ENCODE measurements at places on chromosomes 12 and 14.

GRCh38 chr12:41277100-41277945 is 89.2 kb downstream of the PDZRN4 start:
- no peak for DNase-seq

DNA sequence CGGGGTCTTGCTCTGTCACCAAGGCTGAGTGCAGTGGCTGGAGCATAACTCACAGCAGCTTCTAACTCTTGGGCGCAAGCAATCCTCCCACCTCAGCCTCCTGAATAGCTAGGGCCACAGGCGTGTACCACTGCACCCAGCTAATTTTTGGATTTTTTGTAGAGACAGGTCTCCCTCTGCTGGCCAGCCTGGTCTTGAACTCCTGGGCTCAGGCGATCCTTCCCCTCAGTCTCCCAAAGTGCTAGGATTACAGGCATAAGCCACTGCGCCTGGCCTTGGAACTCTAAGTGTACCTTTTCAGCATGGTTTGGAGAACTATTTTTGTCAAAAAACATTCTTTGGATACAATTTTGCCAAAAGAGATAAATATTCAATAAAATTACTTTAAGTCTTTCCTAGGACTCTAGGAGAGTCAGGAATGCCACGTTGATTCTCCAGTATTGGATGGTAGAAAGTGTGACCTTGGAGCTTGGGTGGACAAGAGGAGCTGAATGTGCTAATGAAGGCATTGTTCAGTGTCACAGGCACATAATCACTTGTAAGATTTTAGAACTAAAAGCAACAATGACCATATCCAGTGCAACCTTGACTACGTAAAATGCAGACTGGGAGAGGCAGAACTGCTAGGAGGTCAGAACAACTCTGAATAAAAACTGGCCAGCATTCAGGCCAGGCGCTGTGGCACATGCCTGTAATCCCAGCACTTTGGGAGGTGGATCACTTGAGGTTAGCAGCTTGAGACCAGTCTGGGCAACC is 2.8 kb downstream of the SRSF9 start:
- DNase-seq: no peak

GRCh38 chr12:89414851-89415250 is 62.5 kb upstream of the DUSP6 start:
- DNase-seq: no peak

- DNase-seq: no peak
Measured at GRCh38 chr12:107397890-107398500, 287.6 kb upstream of the PWP1 start.

GRCh38 chr14:72598306-72598705 is 295.6 kb downstream of the DPF3 start:
- no peak for DNase-seq

DNA sequence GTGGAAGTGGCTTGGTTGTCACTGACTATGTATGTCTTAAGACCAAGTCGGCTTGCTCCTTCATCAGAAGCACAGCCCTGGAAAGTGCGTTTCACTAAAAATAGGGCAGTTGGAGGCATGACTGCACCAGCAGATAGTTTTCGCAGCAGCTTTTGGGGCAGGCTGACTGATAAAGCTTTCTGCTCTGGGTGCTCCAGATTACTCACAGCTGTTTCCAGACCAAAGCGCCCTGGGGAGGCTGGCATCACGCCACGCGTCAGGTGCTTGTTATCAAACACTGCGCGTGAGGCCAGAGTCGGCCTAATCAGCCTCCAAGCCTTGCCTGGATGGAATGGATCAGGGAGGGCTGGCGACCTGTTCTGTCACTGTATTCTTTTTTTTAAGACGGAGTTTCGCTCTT is 13.3 kb upstream of the LRRC10 start:
- no peak for DNase-seq
